Activated T-helper 1 cell treated with anti-CD3 and anti-CD28 coated beads, Interleukin-2, amount 50 U/mL, for 16 hours (primary cell): ENCODE measurements at places on chromosomes 12 and 14.

GRCh38 chr14:91350483-91350812 is 67.2 kb downstream of the CCDC88C start:
- DNase-seq: no peak

GRCh38 chr14:105214324-105214915 is 33.3 kb upstream of the NUDT14 start:
- no peak for DNase-seq

GRCh38 chr14:23646648-23647549 is 10.7 kb downstream of the DHRS2 start:
- DNase-seq: no peak

DNA sequence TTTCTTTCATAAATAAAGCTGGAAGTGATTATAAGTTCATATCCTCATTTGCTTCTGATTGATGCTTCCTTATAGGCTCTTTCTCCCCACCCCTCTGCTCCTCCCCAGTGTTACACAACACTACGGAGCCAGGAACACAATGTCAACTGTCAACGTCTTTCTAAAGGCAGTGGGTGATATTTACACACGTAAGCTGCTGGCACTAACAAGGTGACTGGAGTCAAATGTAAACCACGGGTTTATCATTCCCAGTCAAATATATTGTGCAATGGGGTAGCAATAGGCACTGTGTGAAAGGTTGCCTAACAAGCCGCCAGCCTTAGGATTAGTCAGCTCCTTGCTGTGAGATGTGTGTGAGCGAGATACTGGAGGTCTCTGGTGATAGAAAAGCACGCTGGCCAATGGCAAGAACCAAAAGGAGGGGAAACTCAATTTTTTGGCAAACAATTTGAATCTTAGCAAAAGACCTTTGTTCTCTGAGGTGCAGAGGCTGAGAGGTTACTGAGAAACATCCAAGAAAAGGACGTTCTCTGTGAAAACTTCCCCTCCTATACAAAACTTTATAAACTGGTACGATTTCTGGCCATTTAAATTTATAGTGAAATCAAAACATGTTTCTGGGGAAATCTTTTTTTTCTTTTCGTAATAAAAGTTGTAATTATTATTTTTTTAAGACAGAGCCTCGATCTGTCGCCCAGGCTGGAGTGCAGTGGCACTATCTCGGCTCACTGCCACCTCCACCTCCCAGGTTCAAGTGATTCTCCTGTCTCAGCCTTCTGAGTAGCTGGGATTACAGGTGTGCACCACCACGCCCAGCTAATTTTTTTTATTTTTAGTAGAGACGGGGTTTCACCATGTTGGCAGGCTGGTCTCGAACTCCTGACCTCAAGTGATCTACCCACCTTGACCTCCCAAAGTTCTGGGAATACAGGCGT is 22.3 kb upstream of the HECTD1 start:
- DNase-seq: no peak

GRCh38 chr12:131863711-131864396 is 30.6 kb upstream of the ULK1 start:
- DNase-seq: no peak

DNA sequence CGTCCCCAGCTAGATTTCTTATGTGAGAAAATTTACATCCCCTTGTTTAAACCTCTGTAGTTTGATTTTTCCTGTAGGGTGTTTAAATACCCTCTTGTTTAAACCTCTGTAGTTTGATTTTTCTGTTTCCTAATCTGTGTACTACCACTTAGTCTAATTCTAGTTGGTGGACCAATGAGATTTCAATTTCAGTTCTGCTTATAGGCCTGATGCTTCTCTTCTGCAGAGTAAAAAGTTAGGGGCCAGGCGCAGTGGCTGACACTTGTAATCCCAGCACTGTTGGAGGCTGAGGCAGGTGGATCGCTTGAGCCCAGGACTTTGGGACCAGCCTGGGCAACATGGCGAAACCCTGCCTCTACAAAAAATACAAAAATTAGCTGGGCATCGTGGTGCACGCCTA is 11.5 kb downstream of the UBC start:
- no peak for DNase-seq

DNA sequence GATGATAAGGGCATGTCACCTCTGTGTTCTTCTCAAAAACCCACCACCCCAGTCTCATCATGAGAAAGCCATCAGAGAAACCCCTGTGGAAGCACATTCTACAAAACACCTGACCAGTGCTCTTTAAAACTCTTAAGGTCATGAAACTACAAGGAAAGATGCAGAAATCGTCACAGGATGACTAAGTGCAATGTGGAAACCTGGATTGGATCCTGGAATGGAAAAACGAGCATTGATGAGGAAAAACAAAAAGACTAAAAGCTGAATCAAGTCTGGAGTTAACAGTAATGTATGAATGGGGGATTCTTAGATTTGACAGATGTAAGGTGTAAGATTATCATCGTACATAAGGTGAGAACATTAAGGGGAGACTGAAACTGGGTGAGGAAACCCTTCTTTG is 211.0 kb downstream of the TBX5 start:
- DNase-seq: no peak

GRCh38 chr12:71871116-71871515 is 31.6 kb downstream of the TBC1D15 start:
- DNase-seq: no peak
